ENCODE measurements at places on chromosomes 7 and 10.

- no peak for DNase-seq
These were observed 583.5 kb upstream of the MKI67 start for GRCh38 chr10:128709686-128710085.

DNA sequence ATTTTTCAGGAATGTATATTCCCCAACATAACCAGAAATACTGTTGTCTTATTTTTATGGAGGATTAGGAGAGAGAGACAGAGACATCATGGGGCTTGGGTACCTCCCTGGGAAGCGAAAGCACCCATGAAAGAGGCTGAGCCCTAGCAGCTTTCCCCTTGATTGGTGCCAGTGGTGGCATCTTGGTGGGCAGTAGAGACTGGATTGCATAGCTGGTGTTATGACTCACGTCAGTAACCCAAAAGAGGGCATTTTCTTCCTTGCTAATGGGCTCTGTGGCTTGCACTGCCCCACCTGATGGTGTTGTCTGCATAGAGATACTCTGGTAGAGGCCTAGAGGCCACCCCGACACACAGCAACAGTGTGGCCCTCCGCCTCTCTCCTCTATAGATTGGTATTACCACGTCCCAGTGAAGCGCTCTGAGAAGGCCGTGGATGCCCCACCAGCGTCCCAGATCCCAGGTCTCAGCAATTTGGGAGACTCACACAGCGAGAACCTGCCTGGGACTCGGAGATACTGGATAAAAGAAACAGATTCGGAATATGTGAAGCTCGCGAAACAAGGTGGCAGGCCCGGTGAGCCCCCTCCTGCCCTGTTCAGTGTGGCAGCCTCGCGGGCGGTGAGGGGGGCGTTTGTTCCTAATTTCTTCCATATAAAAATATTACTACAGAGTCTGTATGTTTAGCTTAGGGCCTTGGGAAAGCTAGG, 5.8 kb downstream of the C7orf57 start:
- DNase-seq, result no peak

DNA sequence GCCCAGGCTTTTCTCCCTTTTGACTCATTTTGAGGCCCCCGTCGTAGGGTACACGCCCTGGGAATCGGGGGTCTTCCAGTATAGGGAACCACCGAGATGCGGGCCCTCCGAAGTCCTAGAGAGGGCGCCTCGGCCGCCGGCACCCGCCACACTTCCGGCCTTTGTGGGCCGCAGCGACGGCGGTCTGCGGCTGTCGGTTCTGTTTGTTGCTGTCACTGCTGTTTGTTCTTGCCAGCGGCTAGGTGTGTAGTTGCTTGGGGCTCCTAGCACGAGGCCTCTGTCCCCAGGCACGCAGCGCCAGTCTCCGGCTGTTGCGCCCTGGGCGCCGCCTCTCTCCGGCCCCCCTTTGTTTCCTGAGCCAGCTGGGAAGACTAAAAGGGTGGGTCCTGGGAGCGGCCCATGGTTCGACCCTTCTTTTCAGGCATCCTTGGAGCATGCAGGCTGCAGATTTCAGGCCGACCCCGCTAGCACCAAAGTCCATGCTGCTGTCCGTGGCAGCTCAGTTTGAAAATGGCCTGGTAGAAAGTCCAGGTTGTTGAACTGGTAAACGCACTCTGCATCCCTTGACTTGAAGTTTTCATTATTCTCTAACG, 17.8 kb upstream of the ZKSCAN1 start:
- DNase-seq, result peak; percentile 73

GRCh38 chr7:148914208-148914777, 30.2 kb upstream of the EZH2 start:
- DNase-seq, result no peak

DNA sequence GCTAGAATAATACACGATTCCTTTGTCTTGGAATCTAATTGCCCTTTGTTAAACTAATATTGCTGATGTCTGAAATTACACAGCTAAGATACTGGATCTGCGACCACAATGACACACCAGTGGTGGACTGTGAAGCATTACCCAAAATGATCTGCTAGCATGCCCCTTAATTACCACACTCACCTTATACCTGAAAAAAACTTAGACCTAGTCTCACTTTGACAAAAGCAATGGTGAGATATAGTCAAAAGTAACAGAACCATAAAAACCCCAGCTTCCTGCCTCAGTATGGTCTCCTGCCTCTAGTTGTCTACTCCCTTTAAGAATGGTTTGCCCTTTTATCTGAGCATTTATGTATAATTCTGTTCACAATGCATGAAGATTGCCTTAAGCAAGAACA, 20.8 kb upstream of the ERVW-1 start:
- DNase-seq, result no peak

DNA sequence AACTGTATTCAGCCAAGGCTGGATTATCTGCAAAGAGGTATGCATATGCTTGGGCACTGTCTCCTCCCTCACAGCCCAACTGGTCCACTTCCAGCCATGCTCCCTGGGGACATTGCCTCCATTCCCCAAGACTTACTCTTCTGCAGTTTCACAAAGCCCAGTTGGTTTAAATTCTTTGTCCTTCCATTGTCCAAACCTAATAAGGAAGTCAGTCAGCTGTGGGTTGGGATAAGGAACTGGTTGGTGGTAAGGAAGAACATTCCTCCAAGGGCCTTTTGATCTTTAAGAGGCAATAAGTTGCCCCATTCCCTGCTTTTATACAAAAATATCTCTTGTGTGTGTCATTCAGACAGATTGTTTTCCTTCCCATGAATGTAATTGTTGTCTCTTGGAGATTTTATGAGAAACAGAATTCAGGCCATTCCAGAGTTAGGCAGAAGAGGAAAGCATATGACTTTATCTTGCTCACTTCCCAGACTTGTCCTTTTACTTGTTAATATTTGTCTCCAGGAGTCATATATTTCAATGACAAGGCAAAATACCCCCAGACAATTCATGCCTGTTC, 673.7 kb downstream of the SUGCT start:
- DNase-seq, result no peak

- DNase-seq, result peak; percentile 69
These were observed 1041.8 kb downstream of the GATA3 start for GRCh38 chr10:9096288-9096687.

DNA sequence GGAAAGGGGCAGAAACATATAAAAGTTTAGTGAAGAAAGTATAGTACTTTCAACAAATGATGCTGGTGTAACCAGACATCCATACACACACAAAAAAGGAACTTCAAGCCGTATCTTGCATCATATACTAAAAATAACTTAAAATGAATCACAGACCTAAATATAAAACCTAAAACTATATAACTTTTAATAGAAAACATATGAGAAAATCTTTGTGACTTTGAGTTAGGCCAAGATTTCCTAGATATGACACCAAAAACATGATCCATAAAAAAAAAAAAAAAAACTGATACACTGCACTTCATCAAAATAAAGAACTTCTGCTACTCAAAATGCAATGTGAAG, 40.9 kb downstream of the NUDCD3 start:
- no peak for DNase-seq

DNA sequence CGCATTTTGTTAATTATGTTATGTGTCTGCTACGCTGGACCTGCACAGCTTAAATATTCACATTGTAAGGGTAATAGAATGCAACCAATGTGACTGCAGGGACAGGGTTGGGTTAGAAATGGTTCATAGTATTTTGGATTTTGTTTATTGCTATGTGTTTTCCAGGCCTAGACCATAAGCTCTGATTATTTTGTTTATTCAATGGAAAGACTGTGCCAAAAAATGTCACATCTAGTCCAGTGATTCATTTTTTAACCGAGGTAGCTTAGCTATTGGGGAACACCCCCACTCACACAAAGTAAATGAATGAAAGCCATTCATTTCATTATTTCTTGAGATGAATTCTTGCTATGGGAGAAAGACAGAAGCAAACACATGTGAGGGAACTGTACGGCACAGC, 516.5 kb upstream of the ANKRD30A start:
- no peak for DNase-seq

- no peak for DNase-seq
These were observed 190.7 kb upstream of the MKI67 start for GRCh38 chr10:128316925-128317324.

GRCh38 chr10:30719832-30720231, 90.3 kb upstream of the LYZL2 start:
- no peak for DNase-seq

GRCh38 chr10:100895346-100895745, 17.4 kb upstream of the SLF2 start:
- no peak for DNase-seq

DNA sequence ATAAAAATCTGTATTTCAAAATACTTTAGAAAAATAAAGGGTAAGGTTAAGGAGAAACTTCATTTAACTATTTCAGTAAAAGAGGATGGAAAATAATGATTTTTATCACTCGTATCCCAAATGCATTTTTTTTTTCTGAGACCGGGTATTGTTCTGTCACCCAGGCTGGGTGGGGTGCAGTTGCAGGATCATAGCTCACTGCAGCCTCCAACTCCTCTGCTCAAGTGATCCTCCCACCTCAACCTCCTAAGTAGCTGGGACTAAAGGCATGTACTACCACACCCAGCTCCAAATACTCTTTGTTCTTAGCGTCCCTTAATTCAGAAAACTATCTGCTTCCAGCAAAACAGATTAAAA, 11.8 kb downstream of the KMT2C start:
- DNase-seq, result no peak

DNA sequence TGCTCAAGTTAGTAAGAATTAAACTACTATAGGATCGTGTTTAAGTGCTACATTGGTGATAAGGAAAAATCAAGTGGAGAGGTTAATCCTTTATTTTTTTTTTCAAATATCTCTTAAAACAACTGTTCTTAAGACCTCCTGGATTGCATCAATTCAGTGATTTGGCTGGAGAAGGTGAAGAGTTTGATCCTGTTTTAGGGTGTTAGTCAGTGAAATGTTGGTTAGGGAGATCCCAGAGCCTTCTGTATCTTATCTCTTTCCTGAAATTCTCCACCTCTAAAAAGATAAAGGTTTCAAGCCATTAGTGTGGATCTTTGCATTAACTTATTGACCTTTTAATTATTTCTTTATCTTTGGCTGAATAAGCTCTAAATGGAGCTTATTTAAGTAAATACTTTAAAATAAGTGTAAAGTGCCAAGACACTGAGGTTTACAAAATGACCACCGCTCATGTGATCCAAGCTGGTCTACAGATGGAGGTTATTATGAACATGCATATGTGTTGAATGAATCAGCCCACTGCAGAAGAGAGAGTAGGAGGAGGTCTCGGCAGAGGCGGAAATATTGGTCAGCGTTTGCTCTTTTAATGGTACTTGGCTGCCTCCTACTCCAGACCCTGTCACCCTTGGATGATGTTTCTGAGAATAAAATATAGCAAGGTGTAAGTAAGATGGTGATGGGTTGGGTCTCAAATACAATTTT, 51.8 kb upstream of the BMPER start:
- DNase-seq, result no peak

- no peak for DNase-seq
These were observed 370.4 kb downstream of the TNS3 start for GRCh38 chr7:47211519-47211973.

DNA sequence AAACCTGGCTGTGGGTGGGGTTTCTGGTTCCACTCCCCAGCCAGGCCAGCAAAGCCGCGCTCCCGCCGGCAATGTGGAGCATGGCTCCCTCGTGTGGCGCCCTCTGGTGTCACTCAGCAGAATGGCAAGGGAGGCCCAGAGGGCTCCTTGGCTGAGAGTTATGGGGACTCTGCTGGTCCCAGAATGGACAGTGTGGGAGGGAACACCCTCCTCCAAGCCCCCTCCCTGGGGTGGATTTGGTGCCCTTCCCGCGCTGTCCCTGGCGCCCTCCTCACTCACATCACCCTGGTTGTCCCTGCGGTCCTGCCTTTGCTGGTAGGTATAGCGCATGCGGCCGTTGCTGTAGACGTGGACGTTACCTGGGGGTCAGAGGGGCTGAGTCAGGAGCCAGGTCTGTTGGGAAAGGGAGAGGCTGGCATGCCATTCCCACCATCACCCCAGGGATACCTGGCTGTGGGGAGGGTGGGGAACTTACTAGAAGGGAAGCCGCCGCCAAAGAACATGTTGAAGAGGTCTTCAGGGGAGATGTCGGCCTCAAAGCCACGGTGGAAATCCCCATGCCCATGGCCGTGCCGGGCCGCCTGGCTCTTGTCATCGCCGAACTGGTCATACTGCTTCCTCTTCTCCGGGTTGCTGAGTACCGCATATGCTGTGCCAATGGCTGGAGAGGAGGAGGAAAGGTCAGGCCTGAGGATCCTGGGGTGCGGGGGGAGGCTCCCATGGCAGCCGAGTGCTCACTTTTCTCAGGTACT, 14.0 kb downstream of the DNAJB12 start:
- DNase-seq, result peak; percentile 67

DNA sequence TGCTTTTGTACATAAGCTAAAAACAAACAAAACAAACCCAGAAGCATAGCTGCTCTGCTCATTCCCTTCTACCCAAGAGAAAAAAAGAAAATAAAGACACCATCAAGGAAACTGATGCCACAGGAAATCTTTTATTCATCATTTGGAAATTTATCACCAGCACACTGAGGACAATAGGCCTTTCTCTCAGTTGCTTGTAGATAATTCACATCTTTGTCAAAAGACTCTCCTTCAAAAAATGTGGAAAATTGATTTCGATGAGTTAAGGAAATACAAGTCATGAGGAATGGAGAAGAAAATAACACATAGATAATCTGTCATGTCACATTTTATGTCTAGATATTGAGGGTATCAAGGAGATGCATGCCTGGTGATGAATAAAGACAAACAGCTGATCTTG, 53.5 kb downstream of the ZNF37A start:
- DNase-seq, result no peak

GRCh38 chr10:78776756-78777155, 292.0 kb upstream of the ZMIZ1 start:
- no peak for DNase-seq

DNA sequence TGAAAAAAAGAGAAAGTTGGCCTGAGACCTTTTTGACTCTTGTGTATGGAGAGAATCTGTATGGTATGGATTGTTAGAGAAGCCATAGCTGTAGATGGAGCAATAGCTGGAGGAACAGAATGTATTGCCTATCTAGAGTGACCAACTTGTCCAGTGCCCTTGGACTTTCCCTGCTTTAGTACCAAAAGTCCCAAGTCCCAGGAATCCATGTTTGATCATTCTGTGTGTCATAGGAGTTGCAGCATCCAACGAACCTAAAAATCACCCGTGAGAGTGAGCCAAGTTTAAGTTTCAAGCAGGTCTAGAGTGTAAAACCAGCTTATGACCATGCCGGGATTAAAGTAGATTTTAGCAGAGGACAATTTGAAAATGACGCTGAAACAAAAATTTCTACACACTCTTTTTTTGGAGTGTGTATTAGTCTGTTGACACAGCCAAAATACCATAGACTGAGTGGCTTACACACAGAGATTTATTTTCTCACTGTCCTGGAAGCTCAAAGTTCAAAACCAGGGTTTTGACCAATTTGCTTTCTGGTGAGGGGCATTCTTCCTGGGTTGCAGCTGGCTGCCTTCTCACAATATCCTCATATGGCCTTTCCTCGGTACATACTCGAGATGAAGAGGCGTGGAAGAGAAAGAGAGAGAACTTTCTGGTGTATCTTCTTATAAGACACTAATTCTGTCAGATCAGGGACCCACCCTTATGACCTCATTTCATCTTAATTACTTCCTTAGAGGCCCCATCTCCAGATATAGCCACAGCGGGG, 36.9 kb upstream of the ZNF518A start:
- no peak for DNase-seq
